ENCODE measurements at places on chromosomes 3 and 15.

DNA sequence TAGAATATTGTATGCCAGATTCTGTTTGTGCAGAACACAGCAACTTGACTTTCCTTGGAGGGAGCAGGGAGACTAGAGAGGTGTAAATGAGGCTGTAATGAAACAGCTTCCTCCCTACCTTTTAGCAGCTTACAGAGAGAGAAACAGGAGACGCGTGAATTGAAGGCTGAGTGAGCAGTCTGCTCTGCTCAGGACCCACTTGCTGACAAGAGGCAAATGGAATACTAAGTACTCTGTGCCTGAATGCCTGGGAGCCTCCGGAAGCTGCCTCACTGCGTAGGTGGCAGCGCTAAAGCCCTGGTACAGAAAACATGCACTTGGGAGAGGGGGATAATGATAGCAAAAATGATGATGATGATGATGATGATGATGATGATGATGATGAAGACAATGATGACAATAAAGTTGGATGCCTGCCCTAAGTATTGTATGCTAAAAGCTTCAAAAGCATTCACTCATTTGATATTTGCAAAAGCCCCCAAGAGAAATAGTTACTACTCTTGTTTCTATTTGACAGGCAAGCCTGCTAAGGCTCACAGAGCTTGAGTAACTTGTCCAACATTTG, 548.9 kb downstream of the NTRK3 start:
- no peak for DNase-seq

DNA sequence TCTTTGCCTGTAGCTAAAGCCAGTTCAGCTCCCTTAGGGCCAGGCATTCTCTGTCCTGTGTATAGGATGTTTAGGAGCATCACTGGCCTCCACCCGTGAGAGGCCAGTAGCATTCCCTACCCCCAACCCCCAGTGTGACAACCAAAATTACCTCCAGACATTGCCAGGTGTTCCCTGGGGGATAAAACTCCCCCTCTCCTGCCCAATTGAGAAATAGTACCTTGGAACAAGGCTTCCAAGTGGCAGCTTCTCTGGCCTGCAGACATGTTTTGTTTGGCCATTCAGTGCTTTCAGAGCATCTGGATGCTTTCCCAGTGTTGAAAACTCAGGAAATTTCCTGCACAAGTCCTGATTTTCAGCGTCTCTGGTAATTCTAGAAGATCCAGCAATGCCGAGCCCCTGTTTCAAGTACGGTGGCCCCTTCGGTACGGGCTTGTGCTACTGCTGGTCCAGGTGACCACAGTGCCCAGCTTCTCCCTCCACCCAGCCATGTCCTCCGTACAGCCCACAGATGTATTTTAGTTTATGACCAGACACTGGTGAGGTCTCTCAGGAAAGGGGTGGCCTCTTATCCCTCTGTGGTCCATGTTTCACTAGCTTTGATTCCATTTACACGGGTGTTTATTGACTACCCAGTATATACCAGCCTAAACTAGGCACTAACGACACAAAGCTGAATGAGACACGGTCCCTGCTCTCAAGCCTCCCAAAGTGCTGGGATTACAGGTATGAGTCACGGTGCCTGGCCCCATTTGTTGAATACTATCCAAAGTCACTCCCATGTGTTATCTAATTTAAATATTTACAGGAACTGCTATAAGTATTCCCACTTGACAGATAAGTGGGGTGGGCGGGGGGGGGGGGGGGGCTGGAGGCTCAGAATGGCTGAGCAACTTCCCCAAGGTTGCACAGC, 125.4 kb upstream of the RAD18 start:
- DNase-seq = no peak

GRCh38 chr3:194976049-194976451, 290.4 kb downstream of the FAM43A start:
- no peak for DNase-seq

- no peak for DNase-seq
These were observed 14.8 kb upstream of the SHISA5 start for GRCh38 chr3:48518638-48519276.

DNA sequence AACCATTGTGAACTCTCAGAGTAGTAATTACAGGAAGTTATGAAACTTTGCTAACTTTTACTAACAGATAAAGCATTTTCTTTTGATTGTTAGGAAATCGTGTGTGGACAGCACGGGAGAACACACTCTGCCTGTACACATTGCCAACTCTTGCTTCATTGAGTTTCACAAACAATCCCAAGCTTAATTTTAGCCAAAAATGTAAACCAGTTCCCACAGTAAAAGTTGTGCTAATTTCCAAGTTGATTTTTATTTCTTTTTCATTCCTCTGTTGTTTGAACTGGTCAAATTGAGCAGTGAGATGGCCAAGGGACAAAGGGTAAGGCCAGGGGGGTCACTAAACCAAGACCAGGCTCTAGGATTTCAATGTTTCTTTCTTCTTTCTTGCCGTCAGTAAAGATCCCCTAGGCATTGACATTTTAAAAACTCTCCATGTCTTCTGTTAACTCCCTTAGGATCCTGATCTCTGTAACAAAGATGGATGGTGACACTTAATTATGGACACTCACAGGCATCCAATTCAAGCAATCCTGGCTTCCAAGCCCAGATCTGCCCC, 414.9 kb downstream of the RBMS3 start:
- DNase-seq = no peak

- DNase-seq = no peak
These were observed 228.1 kb upstream of the ATP10A start for GRCh38 chr15:26091184-26091583.

- no peak for DNase-seq
These were observed 37.3 kb upstream of the CMTM7 start for GRCh38 chr3:32354362-32354778.

DNA sequence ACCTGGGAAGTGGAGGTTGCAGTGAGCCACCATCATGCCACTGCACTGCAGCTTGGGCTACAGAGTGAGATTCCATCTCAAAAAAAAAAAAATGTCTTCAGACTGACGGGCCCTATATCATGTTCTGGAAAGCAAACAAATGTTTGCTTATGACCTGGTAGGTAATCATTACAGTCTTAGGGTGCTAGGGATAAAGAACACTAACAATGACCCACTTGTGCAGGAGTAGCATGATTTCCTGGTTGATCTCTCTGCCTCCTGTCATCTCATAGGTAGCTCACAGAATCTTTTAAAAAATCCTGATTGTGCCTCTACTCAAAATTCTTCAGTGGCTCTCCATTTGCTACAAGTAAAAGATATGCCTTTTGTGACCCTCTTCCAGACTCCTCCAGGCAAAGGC, 74.5 kb upstream of the TSPAN3 start:
- no peak for DNase-seq

DNA sequence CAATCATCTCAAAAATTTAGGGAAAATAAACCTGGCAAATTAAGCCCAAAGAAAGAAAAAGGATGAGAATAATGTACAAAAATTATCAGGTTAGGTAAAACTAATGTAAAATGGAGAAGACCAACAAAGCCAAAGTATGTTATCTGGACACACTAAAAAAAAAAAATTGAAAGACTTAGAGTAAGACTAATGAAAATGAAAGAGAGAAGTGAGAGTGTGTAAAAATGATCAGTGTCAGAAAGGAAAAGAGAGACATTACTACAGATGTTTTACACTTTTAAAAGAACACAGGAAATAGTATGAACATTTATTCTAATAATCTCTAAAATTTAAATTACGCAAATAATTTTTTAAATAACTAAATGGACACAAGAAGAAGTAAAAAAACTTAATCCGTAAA, 573.3 kb upstream of the NR2F2 start:
- DNase-seq = no peak

DNA sequence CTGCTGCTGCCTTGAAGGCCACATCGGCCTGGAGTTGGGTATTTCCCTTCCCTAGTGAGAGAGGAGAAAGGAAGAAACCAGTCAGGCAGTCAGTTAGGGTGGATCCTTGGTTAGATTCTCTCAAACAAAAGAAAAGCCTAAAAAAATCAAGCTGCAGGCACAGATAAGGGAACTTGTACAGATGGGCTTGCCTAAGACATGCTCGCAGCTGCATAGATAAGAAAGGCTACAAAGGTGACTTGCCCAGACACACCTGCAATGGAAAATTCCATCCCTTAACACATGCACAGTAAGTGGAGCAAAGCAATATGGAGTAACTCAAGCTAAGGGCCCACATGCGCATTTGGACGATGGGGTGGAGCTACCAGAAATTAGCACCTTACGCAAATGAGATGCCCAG, 199.7 kb upstream of the ARPP21 start:
- DNase-seq = no peak

DNA sequence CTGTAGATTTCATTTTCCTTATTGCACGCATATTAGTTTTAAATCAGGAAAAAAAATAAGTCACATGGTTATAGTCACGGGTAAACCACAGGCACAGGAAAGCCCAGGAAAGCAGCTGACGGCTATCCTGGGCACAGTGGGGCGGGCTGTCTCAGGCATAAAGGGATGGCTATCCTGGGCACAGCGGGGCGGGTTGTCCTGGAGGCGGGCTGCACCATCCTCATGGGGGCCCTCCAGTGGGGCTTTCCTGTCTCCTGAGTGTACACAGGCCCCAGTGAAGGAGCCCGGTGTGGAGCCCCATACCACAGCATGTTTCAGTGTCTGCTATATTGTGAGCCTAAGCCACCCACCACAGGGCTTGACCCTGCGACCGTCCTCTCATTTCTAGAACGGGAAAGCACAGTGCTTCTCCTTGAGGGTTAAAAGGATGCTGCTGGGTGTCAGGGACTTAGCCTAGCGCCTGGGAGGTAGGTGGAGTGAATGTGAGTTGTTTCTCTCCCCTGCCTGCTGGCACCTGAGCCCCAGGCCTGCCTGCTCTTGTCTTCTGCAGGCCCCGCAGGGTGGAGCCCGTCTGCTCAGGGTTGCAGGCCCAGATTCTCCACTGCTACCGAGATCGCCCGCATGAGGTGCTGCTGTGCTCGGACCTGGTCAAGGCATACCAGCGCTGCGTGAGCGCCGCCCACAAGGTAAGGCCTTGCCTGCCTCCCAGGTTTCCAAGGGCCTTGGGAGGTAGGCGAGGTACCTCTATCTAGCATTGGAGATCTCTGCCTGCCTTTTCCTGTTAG, 25.9 kb upstream of the PLXNA1 start:
- DNase-seq = peak; percentile 16

- DNase-seq = no peak
These were observed 66.0 kb downstream of the CHDH start for GRCh38 chr3:53780171-53780570.

DNA sequence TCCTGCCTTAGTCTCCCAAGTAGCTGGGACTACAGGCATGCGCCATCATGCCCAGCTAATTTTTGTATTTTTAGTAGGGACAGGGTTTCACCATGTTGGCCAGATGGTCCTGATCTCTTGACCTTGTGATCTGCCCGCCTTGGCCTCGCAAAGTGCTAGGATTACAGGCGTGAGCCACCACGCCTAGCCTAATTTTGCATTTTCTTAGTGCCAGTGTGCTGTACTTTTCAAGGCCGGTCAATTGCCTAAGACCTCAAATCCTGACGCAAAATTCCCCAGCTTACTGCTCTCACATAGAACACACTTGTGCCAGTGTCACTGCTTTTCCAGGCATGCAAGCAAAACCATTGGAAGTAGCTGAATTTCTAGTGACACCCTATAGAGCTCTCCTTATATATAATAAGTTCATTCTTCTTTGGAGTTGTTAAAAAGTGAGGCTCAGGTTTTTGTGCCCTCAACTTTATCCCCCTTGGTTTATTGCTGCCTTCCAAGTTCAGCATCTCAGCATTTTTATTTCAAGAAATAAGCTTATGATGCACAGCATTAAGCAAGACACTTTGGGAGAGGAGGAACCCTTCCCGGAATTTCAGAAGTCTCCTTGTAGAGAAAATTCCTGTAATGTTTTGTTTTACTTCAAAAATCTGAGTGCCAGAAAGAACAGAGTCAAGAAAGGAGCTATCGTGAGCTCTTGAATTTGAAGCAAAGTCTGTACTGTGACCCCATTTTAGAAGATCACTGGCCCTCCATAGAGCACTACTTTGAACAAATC, 93.2 kb downstream of the FILIP1L start:
- DNase-seq = no peak

DNA sequence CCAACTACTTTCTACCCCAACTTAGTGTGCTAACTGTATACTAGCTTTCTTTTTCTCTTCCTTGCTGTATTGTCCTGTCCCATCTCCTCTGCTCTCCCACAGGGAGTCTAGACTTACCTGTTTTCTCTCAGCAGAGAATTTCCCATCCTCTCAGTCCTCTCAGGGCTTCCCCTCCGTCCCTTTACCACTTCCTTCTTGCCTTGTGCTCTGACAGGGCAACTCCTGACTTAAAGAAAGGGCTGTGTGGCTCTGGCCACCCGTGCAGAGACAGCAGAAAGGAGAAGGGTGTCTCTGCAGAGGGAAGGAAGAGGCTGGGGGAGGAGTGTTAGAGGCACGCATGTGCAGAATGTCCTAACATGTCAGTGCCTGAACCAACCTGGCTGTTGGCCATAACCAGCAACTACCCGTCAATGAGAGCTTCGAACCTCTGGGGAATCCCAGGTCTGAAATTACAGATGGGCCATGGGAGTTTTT, at the start of gene GCSAM:
Gene GCSAM, minus strand, starts transcription at position 274 of the 474 bp plus-strand sequence. Its CDS starts 128 bp downstream, at position 146.
- DNase-seq = no peak

DNA sequence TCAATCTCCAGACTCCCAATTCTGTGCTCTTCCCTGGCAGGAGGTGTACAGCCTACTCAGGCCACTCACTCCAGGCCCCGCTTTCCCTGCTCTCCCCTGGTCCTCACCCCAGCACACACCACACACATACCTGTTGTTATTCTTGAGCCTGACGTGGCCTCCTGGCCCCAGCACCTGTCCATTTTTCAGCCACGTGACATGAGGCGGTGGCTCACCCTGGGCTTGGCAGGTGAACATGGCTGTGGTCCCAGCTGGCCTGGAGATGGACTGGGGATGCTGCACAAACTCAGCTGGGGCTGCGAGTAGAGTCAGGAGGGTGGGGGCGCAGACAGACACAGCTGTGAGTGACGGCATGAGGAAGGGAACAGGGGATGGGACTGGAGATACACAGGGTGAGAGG, 27.3 kb downstream of the RNU5B-1 start:
- no peak for DNase-seq

GRCh38 chr15:42730135-42730534, 6.8 kb downstream of the CDAN1 start:
- DNase-seq = no peak

DNA sequence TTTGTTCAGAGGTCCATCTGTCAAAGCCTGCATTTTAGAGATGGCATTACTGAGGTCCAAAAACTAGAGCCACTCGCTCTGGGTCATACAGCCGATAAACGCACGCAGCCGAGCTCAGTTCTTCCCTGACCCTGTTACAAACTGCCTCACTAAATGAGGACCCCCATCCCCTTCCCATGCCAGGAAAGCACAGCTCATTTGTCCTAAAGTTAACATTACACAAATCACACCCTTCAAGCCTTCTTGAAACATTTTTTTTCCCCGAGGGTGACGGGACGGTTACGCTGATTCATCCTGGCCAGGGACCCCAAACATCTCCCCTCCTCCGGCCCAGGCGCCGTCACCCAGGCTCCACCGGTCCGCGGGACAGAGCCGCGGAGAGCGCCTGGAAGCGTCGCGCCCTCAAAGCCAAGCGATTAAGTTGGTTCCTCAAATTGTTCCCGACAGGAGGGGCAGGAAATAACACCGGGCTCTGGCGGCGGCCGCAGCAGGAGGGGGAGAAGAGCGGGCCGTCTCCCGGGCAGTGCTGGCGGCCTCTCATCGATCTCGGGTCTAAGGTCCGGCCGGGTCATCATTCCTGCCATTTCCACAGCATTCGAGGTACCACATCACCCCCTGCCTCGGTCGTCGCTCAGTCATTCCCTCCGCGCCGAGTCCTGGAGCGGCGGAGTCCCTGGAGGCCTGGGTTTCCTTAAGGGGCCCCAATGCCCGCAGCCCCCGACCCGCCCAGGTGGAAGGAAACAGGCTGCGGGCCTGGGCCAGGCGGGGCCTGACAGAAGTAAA, 619 bp upstream of the CMTM8 start:
- DNase-seq = peak; percentile 37

Data from WTC11 (cell line).